Right renal cortex interstitium (tissue), 3 donors: ENCODE measurements at places on chromosomes 2 and 18.

DNA sequence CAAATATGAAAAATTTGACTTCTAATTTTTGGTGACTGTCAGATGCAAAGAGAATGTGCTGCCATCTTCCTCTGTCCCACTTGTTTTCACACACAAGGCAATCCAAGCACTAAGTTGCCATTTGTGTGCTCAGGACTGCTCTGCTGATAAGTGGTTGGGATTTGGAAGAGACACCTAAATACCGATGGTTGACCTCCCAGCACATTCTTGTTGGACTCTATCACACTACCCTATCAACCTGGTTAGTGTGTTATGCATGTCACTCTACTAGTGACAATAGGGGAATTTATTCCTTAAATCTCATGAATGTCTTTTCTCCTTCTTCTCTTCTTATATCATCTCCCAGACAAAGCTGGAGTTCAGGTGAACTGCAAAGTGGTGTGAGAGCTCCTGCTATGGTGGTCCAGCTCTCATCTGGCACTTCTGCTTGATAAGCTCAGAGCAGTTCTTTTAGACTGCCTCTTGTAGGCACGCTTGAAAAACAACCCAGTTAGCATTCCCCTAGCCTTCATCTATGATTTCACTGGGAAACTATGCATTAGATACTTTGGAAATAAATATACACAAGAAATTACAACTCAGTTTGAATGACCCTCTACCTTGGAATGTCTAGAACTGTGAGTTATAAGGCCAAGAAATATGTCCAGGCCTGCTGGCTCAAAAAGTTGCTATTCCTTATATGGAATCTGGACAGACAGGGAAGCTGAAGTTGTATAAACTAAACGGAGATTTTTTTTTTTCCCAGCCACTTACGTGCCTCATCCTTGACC is 404.8 kb downstream of the MEIS1 start:
- DNase-seq, result no peak

DNA sequence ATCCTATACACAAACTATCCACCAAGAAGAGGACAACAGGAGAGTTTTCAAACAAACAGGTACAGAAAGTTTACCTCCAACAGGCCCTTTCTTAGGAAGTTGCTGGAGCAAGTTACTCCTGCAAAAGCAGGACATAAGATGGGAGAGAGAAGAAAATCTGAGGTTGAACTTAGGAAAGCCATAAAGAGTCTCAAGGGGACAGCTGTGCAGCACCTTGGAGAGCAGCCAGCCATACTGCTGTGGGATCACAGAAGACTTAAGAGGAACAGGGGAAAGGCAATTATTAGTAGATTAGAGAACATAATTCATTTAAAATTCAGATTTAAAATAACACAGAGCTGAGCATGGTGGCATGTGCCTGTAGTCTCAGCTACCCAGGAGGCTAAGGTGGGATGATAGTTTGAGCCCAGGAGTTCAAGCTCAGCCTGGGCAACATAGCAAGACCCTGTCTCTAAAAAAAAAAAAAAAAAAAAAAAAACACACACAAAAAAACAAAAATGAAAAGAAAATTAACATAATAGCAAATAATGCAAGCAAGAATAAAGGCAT is 148.1 kb upstream of the SIX3 start:
- DNase-seq, result no peak

GRCh38 chr2:100246163-100247145 is 75.8 kb downstream of the LONRF2 start:
- no peak for DNase-seq

DNA sequence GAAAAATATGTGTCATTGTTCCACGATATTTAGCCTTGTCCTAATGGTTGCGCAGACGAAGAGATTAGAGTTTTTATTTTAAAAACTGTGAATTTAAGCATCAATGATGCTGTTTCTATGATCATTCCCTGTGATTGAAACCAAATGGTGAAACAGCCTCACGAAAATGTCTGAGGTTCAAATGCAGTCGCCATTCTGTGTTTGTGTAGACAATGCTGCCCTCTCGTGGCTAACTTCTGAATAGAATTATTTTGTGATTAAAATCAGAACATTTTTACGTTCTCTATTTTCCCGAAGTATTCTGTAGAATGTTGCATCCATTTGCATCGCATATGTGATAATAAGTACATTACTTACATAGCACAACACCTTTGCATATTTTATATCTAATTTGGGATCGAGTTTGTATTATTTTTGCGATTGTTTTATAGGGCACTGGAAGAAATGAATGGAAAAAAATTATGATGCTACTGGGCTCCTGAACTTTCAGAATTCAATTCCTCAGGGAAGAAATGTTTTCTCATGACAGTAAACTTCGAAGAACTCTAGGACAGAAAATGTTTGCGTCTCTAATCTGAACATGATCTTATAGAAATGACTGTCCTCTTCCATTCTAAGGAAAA is 54.8 kb upstream of the CREB1 start:
- peak; percentile 40 for DNase-seq

DNA sequence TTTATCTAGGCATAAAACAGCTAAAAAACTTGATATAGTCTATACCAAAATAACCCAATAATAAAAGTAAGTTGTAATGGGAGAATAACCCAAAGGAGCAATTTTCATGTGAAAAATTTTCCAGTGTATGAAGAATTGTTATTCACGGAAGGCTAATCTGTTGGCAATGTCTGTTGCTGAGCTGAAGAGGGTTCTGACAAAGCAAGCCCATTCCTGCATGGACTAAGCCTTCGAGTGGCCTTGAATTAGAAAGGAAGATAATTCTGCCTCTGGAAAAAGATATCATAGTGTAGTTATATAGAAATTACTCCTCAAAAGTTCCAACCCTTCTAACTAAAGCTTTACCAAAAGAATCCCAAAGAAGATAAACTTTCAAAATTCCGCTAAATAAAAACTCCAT is 101.5 kb downstream of the MAP2 start:
- no peak for DNase-seq

DNA sequence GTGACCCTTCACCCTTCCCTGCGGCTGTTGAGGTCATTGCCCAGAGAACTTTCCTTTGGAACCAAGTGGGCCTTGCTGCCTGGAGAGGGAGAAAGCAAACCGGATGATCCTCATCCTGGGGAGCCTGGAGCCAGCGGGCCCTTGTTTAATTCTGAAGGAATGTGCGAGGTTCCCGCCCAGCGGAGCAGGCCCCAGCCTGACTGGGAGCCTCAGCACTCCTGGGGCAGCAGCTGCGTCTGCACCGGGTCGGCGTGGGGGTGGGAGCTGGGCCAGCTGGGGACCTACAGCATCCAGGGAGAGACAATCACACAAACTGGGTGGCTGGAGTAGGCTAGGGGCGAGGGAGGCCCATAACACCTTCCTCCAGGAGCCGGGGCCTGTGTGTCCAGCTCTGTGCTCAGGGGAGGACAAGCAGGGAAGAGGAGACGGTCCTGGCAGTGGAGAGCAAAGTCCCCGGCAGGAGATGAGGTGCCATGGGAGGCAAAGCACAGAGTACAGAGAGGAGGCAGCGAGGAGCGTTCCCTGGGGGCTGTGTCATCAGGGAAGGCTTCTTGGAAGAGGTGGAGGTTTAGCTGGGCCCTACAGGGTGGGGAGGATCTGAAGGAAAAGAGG is 61.9 kb upstream of the HAAO start:
- DNase-seq, result no peak

DNA sequence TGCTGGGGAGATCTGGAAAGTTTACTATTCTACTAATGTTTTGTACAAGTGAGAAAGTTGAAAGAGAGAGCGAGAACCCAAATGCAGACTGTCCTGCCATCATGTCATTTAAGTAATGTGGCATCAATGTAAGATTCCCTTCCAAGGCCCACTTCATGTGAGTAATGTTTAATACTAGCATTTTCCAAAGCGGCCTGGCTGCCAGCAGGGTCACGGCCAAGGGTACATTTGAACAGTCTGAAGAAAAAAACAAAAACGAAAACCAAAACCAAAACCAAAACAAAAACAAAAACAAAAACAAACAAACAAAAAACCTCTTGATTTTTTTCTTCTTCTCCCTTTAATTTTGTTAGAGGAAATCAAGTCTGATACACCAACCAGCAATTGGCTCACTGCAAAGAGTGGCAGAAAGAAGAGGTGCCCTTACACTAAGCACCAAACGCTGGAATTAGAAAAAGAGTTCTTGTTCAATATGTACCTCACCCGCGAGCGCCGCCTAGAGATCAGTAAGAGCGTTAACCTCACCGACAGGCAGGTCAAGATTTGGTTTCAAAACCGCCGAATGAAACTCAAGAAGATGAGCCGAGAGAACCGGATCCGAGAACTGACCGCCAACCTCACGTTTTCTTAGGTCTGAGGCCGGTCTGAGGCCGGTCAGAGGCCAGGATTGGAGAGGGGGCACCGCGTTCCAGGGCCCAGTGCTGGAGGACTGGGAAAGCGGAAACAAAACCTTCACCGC is 2.2 kb downstream of the HOXD10 start:
- no peak for DNase-seq

DNA sequence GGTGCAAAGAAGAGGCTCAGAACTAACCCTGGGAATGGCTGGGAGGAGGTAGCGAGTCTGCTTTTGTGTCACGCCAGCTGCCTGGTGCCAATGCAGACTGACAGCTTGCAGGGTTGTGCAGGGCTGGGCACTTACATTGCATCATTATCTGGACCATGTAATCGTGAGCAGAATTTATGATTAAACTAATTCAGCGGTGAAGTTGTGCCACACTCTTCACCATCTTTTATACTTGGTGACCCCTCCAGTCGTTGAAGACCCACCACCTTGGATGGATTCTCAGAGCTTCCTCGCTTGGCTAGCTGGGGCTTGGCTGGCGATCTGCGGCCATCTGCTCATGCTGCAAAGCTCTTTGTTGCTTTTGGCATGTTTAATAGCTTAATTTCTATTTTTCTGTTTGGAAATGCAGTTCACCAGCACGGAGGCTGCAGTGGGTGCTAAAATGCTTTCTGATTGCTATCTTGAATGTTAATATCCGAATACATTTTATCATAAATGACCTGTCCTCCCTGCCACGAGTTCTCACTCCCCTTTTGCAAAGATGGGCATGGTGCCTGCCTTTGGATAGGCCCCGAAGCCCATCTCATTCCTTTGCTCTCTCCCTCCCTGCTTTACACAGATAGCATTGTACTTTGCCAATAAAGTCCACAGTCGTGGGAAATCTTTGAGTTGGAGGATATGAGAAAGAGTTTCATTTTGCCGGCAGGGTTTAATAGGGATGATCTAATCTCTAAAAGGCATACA is 188.2 kb downstream of the PRKCE start:
- no peak for DNase-seq

GRCh38 chr18:50720325-50720674 is 99.5 kb downstream of the MRO start:
- no peak for DNase-seq

DNA sequence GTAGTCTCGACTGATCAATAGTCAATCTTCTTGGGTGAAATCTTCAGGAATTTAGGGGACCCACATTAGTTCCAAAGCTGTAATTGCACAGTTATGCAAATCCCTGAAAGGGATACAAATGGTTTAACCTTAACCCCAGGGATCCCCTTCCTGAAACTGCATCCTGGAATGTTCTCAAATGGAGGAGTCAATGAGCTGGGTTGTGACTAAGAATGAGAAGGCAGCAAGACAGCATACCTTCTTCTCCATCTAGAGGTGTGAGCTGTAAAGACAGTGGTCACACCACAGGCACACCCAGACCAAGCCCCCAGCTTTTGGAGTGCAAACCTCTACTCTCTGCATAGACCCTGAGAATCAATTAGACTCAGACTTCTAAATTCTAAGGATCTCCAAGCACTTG is 164.7 kb upstream of the MEIS1 start:
- DNase-seq, result no peak
